Putamen (tissue), 1 donor: ENCODE measurements at places on chromosomes 11 and 22.

DNA sequence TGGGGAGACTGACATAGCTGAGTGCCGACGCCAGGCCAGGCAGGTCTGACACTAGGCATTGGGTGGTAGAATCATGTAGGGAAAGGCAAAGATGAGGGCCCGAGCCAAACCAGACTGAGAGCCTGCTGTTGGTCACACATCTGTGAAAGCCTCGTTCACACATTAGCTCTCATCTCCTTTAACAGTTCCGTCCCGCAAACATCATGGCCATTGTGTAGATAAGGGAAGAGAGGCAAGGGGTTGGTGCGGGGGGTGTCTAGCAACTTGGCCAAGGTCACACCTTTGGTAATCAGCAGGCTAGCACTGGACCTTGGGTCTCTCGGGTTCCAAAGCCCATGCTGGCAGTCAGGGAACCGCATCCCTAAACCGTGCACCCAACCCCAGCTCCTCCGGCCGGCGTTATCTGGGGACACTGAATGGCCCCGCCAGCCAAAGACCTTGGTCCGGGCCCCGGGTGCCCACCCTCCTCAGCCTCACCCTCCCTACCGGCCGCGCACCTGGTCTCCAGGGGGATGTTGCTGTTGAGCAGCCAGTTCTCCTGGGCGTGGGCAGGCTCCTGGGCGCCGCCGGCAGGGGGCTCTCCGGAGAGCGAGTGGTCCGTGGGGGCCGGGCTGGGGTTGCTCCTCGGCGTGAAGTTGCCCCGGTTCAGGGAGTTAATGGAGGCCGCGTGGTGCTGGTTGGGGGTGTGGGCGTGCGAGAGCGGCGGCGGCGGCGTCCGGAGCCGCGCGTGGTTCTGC lies 328.3 kb upstream of the NARS2 start:
- DNase-seq: no peak

- DNase-seq: no peak
These were observed 36.4 kb downstream of the PIWIL4 start for GRCh38 chr11:94603587-94603986.

DNA sequence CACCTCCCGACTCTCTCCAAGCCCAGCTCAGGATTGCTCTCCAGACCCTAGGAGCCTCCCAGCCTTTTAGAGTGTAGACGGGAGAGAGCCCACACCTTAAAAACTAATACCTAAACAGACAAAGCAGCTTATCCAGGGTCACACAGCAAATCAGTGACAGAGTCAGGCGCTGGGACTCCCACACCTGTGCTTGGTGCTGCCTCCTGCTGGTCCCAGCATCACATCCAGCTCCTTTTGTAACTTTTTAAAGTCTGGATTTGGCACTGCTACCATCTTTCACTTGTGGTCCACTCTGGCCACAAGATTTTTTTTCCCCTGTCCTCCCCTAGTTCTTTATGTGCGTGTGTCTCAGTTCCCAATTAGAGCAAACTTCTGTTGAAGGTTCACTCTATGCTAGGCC lies 4.7 kb downstream of the ANO1 start:
- no peak for DNase-seq

GRCh38 chr11:2088746-2089535 lies 50.2 kb downstream of the IGF2 start:
- no peak for DNase-seq

DNA sequence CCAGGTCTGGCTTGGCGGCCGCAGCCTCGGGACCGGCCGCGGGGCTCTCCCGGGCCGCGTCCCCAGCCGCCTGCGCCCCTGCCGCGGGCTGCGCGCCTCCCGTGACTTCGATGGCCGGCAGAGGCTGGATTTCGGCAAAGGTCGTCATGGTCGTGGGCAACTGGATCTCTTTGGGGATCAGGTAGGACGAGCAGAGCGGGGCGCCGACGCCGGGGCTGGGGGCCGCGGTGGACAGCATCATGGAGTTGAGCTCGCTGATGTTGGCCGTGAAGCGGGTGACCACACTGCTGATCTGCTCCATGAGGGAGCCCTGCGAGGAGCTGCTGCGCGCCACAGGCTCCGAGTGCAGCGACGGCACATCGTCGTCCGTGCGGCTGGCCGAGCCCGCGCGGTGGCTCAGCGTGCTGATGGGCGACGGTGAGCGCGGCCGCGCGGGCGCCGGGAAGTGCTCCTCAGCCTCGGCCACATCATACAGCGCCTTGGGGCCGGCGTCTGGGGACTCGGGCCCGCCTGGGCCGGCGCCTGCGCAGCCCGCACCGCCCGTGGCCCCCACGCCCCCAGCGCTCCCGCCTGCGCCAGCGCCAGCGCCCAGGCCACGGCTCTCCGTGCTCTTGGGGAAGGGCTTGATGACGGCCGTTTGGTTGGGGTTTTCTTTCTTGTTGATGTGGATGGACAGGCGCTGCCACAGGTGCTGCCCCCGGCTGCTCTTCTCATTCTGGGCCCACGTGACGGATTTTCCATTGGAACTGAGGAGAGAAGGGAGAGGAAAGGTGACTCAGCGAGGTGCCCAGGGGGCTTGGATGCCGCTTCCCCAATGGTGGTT lies 171.4 kb upstream of the CTSC start:
- DNase-seq: no peak

GRCh38 chr11:65445604-65446445 lies 23.2 kb downstream of the NEAT1 start:
- no peak for DNase-seq

- DNase-seq: no peak
These were observed 215.1 kb downstream of the TMEM135 start for GRCh38 chr11:87252869-87253268.

GRCh38 chr22:39723463-39723862 lies 152.9 kb downstream of the CACNA1I start:
- no peak for DNase-seq

DNA sequence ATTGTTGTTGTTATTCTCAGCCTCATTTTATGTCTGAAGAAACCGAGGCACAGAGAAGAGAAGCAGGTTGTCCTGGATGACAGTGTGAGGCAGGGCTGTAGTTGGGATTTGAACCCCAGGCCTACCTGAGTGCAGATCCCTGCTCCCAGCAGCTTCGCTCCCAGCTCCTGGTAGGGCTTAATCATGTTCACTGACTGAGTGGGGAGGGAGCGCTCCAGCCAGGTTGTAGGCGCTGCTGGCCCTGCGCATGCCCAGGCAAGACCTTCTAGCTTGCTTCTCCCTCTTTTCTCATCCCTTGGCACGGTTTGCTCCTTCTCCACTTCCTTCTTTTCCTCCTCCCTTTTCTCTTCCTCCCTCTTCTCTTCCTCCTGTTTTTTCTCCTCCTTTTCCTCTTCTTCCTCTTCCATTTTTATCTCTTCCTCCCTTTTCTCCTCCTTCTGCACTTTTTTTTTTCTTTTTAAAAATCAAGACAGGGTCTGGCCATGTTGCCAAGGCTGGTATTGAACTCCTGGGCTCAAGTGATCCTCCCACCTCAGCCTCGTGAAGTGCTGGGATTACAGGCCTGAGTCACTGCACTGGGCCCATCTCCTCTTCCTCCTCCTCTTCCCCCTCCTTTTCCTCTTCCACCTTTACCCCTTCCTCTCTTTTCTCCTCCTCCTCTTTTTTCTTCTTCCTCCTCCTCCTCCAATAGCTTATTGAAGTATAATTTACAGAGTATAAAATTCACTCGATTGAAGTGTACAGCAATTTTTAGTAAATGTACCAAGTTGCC lies 109.3 kb downstream of the KIAA1671 start:
- no peak for DNase-seq

DNA sequence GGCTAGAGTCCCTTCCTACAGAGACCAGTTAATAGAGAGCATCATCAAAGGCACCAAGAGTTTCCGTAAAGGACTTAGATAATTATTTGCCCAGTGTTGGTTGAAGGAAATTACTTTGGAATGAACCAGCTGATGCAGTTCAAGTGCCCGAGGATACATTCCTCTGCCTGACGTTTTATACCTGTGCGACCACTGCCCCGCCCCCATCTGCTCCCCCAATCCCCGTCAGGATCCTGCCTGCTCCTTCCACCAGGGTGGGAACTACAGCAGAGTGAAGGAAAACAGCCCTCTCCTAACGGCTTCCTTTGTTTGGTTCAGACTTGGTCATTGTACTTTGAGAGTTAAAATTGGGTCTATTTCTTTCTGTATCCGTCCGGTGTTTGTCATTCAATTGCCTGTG lies 761.5 kb downstream of the NTM start:
- no peak for DNase-seq

DNA sequence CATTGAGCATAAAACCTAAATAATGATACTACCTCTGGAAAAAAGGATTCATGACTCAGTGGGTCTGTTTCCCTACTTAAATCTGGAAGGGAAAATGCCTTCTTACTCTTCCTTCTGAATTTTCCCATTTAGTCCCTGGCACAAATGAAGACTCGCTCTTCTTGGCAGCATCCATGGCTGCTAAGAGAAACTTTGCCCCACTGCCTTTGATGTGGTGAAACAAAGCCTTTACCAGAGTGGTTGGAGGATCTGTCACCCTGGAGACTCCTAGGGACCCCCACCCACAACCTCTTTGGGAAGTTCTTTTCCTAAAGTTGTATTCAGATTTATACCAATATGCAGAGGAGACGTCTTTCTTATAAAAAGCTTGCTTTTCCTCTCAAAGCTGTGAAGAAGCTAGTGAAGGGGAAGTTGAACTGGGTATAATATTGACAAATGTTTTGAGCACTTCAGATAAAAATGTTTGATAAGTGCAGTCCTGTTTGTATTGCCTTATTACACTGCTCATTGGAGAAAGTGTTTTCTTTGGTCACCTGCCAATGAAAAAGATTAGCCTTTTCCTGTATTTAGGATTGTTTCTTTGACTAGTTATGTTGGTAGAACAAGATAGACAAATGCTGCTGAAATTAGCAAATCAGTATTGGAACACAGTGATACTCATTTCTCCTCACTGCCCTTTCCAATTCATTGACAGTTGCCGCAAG lies 77.3 kb downstream of the ARFGAP2 start:
- no peak for DNase-seq

DNA sequence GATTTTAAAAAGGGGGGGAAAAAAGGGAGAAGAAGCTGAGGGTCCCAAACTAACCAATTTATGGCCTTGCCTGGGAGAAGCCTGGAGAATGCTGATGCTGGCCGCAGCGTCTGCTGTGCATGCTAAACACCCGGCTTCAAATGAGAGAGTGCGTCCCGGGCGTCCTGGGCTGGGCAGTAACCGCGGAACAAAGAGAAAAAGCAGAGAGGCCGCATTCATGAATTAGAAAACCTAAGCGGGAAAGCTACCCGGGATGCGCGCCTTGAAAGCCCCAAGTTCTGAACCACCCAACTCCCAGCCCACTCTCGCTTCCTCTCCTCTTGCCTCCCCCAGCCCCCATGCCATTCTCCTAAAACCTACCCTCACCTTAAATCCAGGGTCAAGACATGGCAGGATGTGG lies 6.5 kb downstream of the MN1 start:
- no peak for DNase-seq

- no peak for DNase-seq
These were observed 1387.0 kb upstream of the RAG2 start for GRCh38 chr11:37984991-37985390.

- DNase-seq: no peak
These were observed 84.6 kb upstream of the PARVA start for GRCh38 chr11:12292766-12293165.

DNA sequence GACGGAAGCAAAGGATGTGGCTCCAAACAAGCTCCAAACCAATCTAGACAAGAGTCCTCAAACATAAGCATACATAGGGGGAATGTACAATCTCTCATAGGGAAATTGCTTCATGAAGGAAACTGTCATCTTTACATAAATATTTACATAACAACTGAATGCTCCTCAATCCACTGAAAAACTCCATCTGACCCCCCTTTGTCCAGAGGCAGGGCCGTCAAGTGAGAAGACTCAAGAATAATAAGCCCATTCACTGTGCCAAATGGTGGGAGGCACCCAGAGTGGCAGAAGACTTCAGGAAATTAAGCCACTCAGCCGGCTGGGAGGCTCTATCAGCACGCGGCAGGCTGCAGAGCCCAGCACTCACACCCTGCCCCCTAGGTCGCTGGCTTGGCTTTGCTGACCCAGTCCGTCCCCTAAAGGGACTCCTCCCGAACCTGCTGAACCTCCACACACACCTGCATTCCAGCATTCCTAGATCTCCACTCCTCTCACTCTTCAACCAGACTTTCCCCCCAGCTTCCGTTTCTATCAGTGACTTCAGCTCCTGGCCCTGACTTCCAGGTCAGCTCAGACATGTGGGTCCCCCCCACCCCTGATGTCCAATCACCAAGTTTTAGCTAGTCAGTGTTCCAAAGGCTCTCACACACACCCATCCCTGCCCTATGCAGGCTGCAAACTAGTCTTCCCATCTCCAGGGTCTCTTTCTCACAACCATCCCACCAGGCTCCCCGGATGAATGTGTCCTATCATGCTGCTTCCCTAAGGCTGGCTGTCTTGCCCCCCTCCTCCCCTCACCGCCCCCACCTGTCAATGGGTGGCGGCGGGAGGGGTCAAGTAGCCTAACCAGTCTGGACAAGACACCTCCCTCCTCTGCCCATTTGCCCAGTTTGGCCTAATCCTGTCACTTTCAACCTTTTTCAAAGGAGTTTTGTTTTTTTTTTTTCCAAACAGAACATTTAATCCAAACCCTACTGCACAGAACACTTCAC lies 11.3 kb downstream of the VPS37C start:
- no peak for DNase-seq
